ENCODE measurements at places on chromosomes 16 and 17. TPM values are rescaled to one million over a fixed set of nuclear protein-coding genes. Genes with fewer than 3 reads are reported as not detected.

- H3K27me3 ChIP-seq = no peaks in the 10 kb centered on the region
- peak within 1 kb of the TSS; percentile 81 for H3K4me3 ChIP-seq
- DNase-seq = no peak
- peaks cover 24% of the 10 kb centered on the region for H3K36me3 ChIP-seq
- peaks cover 9% of the 10 kb centered on the region for H3K4me1 ChIP-seq
Observed at GRCh38 chr17:7888184-7888920, at the start of gene CHD3. CHD3 (plus strand) TSS chr17:7888789; CDS start chr17:7889001, 212 bp downstream.

GRCh38 chr17:71486261-71486660 lies 634.6 kb upstream of the SOX9 start:
- H3K4me1 ChIP-seq = peaks cover 5% of the 10 kb centered on the region
- H3K27me3 ChIP-seq = peaks cover 6% of the 10 kb centered on the region
- no peak for DNase-seq
- H3K36me3 ChIP-seq = no peaks in the 10 kb centered on the region
- H3K27ac ChIP-seq = no peak overlapping the region
- no peak overlapping the region for H3K4me3 ChIP-seq

- H3K4me3 ChIP-seq = no peak overlapping the region
- no peak overlapping the region for H3K27ac ChIP-seq
- peak; percentile 75 for DNase-seq
- H3K27me3 ChIP-seq = peaks cover 8% of the 10 kb centered on the region
- no peaks in the 10 kb centered on the region for H3K4me1 ChIP-seq
- no peaks in the 10 kb centered on the region for H3K36me3 ChIP-seq
Observed at GRCh38 chr16:73172241-73172972, 124.5 kb upstream of the ZFHX3 start.

DNA sequence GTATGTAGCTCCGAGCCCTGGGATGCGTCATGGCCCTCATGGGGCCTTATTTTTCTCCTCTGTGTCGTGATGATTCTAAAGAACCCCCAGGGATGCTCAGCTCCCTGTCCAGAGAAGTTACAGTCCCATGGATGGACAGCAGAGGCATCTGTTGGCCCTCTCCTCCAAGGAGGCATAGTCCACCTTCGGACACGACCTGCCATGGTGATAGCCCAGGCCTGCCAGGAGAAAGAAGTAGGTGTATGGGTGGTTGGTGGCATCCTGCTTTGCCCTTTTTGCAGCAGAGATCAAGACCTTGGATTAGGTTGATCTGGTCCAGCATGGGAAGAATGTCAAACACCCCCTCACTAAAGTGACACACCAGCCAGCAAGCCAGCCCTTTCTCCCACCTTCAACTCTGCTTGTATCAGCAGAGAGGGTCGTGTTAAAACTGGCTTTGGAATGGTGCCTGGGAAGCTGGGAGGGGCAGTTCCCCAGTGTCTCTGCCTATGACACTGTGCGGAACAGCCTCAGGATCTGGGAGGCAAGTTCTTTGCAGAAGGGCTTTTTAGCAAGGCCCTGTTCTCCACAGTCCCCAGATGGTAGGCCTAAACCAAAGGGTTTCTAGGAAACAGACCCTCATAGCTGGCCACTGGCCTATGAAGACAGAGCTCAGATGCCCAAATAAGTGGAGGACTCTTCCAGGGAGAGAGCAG lies 259.9 kb upstream of the RPL38 start:
- H3K4me3 ChIP-seq = no peak overlapping the region
- no peaks in the 10 kb centered on the region for H3K27me3 ChIP-seq
- H3K27ac ChIP-seq = no peak overlapping the region
- DNase-seq = peak; percentile 31

GRCh38 chr16:58329135-58329534 lies 34.3 kb upstream of the PRSS54 start:
- no peak overlapping the region for H3K4me3 ChIP-seq
- no peaks in the 10 kb centered on the region for H3K27me3 ChIP-seq
- no peak overlapping the region for H3K27ac ChIP-seq

GRCh38 chr17:41894791-41895331 lies 23.9 kb downstream of the ACLY start:
- H3K27ac ChIP-seq = no peak overlapping the region
- no peaks in the 10 kb centered on the region for H3K27me3 ChIP-seq
- DNase-seq = no peak
- H3K4me3 ChIP-seq = no peak overlapping the region

GRCh38 chr16:77195411-77195810 lies 3.8 kb upstream of the SYCE1L start:
- H3K27me3 ChIP-seq = no peaks in the 10 kb centered on the region
- H3K4me3 ChIP-seq = no peak overlapping the region
- no peak for DNase-seq
- H3K36me3 ChIP-seq = peaks cover 27% of the 10 kb centered on the region

GRCh38 chr17:32102172-32102571 lies 40.1 kb upstream of the RHOT1 start:
- no peaks in the 10 kb centered on the region for H3K36me3 ChIP-seq
- H3K27me3 ChIP-seq = no peaks in the 10 kb centered on the region
- no peak overlapping the region for H3K4me3 ChIP-seq
- no peak overlapping the region for H3K27ac ChIP-seq
- peaks cover 4% of the 10 kb centered on the region for H3K4me1 ChIP-seq
- peak; percentile 57 for DNase-seq

DNA sequence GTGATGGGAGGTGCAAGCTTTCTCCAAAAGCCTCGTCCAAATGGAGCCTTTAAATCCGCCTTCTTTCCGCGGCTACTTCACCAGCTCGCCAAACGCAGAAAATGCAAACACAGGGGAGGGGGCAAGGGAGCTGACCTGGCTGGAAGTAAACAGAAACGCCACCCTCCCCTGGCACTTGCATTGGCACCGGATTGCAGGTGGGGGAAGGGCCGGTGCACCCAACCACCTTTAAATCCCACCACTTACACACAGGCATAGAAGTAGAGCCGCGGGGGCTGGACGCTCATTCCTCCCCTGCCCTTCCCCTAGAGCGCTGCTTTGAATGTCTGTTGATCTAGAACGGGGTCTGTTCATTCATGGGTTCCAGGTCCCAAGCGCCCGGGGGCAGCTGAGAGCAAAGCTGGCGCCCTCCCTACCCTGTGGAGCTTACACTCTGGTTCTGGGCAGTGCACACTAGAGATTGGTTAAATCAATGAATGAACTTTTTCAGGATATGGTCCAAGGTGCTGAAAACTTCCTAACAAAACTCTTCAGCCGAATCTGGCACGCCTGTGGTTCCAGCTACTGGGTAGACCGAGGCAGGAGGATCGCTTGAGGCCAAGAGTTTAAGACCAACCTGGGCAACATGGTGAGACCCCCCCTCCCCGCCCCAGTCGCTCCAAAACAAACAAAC lies 920 bp upstream of the ZCCHC14 start:
- H3K36me3 ChIP-seq = no peaks in the 10 kb centered on the region
- peak overlapping the region; percentile 70 for H3K4me3 ChIP-seq
- no peak overlapping the region for H3K27ac ChIP-seq
- no peaks in the 10 kb centered on the region for H3K4me1 ChIP-seq
- DNase-seq = no peak

- H3K27ac ChIP-seq = no peak overlapping the region
- no peak for DNase-seq
- H3K36me3 ChIP-seq = no peaks in the 10 kb centered on the region
- H3K27me3 ChIP-seq = no peaks in the 10 kb centered on the region
- H3K4me1 ChIP-seq = no peaks in the 10 kb centered on the region
Observed at GRCh38 chr17:75008373-75008772, 4.1 kb upstream of the MRPL58 start.

WNT9B gene
- total RNA-seq = 0.33 TPM

GRCh38 chr16:29767062-29767461 lies 11.0 kb upstream of the ZG16 start:
- no peaks in the 10 kb centered on the region for H3K27me3 ChIP-seq
- H3K27ac ChIP-seq = no peak overlapping the region
- H3K4me3 ChIP-seq = no peak overlapping the region
- DNase-seq = no peak

GRCh38 chr17:51428668-51429495 lies 168.5 kb downstream of the UTP18 start:
- no peaks in the 10 kb centered on the region for H3K4me1 ChIP-seq
- DNase-seq = no peak
- no peaks in the 10 kb centered on the region for H3K27me3 ChIP-seq
- no peak overlapping the region for H3K4me3 ChIP-seq
- H3K36me3 ChIP-seq = no peaks in the 10 kb centered on the region
- H3K27ac ChIP-seq = no peak overlapping the region

DNA sequence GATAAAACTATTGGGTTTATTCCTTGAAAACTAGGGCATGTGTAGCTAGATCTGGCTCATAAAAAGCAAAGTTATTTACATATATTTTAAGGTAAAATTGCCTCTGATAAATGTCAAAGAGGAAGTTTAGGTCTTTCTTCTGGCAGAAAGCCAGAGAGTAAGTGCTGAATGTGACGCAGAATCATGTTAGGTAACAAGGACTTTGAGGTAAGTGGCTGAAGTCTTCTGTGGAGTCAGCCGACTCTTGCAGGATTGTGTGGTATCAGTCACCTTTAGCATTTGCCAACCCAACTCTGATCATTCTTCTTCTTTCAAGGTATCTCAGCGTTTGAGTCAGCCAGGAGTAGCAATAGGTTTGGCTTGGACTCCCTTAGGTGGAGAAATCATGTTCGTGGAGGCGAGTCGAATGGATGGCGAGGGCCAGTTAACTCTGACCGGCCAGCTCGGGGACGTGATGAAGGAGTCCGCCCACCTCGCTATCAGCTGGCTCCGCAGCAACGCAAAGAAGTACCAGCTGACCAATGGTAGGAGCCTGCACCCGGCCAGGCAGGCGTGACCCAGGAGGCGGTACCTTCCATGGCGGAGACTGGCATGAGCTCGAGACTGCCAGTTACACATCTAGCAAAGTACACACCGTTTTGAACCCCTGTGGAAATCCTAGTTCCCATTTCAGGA lies 37.9 kb downstream of the SIAH1 start:
- no peak for DNase-seq
- H3K4me3 ChIP-seq = no peak overlapping the region
- H3K27ac ChIP-seq = peak overlapping the region; percentile 81
- H3K36me3 ChIP-seq = peaks cover 62% of the 10 kb centered on the region

DNA sequence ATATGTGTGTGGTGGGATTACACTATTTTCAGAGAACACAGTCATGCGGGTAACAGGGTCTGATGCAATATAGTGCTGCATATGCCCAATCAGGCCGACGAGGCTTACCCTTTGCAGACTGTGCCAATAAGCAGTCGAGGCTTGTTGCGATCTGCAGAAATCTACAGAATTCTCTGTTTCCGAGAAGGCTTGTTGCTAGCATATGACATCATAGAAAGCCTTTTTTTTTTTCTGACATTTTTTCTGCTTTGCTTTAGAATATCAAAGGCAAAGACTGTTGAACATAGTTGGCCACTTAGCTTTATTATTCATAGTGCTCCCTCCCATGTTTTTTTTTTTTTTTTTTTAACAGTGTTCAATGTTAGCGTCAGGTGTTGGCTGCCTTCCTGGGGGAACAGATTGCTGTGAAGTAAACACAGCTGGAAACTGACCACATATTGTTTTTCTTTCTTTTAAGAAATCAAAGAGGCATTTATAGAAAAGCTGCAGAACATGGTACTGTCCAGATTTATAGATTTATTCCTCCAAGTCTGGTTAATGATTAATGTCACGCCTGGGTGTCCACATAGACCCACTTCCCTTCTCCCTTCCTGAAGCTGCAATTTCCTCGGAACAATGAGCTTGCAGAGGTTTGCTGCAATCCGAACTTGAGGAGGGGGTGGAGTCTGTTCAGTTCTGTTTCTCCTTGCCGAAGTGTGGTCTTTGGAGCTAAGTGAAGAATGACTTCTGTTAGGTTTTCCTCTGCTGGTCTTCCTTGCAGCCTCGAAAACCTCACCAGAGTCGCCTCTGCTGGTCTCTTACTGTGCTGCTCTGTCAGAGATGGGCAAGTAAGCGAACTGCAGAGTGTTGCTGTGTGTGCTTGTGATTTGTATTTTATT lies 87.3 kb downstream of the MAP2K6 start:
- no peaks in the 10 kb centered on the region for H3K36me3 ChIP-seq
- H3K27ac ChIP-seq = no peak overlapping the region
- DNase-seq = peak; percentile 78
- H3K4me3 ChIP-seq = peak overlapping the region; percentile 50
- no peaks in the 10 kb centered on the region for H3K27me3 ChIP-seq

KRTAP2-2 gene
- not detected for total RNA-seq

DNA sequence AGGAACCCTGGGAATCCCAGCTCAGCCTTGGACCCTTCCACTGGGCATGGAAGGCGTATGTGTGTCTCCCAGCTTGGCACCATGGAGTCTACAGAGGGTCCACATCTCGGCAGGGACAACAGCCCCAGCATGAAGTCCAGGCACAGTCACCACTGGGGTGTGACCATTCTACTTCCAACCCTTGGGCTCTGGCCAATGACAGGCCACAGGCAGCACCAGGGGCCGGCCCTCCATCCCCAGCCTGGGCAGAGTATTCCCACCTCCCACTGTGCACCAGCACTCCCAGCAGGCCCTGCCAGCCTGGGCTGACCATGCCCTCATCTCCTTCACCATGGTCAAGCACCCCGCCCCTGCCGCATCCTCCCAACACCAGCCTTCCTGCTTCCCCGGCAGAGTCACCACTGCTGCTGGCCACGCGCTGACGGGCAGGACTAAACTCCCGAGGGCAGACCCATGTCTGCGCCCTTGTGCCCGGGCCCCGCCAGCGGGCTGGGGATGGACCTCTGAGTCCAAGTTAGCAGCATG lies 9.5 kb upstream of the PPP1R27 start:
- H3K4me3 ChIP-seq = no peak overlapping the region
- H3K4me1 ChIP-seq = no peaks in the 10 kb centered on the region
- no peak for DNase-seq
- H3K36me3 ChIP-seq = peaks cover 63% of the 10 kb centered on the region

ZPBP2 gene
- not detected for total RNA-seq

DNA sequence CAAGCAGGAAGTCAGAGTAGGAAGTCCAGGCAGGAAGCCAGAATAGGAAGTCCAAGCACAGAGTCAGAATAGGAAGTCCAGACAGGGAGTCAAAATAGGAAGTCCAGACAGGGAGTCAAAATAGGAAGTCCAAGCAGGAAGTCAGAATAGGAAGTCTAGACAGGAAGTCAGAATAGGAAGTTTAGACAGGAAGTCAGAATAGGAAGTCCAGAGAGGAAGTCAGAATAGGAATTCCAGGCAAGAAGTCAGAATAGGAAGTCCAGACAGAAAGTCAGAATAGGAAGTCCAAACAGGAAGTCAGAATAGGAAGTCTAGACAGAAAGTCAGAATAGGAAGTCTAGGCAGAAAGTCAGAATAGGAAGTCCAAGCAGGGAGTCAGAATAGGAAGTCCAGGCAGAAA lies 105.3 kb upstream of the C16orf82 start:
- H3K27me3 ChIP-seq = peaks cover 10% of the 10 kb centered on the region
- no peaks in the 10 kb centered on the region for H3K4me1 ChIP-seq

DNA sequence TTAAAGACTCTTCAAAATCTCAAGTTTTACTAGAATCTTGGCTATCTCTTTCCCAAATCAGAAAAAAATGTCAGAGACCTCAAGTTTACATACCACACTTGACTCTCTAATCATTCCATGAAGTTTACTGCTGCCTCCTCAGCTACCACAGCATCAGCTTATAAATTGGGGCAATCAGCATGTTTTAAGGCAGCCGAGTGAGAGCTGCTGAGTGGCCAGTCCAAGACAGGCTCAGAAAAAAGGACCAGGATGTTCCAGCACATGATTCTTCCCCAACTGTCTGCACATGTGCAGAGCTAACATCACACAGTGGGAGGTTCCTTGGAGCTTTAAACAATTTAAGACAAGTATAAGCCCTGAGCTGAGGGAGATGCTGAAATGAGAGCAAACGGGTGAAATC lies 140.6 kb upstream of the NUDT7 start:
- H3K27ac ChIP-seq = no peak overlapping the region
- H3K4me1 ChIP-seq = peaks cover 12% of the 10 kb centered on the region
- no peaks in the 10 kb centered on the region for H3K27me3 ChIP-seq
- DNase-seq = no peak
- H3K36me3 ChIP-seq = no peaks in the 10 kb centered on the region

TNFRSF17 gene
- not detected for total RNA-seq
